ENCODE measurements at places on chromosomes 7 and 10.
A peak's percentile ranks its signal among the peaks of the same experiment; 100 is the strongest.

- H3K4me3 ChIP-seq: no peak overlapping the region
- no peaks in the 10 kb centered on the region for H3K36me3 ChIP-seq
- DNase-seq: no peak
- H3K27me3 ChIP-seq: no peaks in the 10 kb centered on the region
- no peaks in the 10 kb centered on the region for H3K4me1 ChIP-seq
Measured at GRCh38 chr7:114182837-114183236, 231.8 kb upstream of the FOXP2 start.

- H3K27me3 ChIP-seq: peaks cover 3% of the 10 kb centered on the region
- DNase-seq: no peak
- H3K36me3 ChIP-seq: no peaks in the 10 kb centered on the region
- no peaks in the 10 kb centered on the region for H3K4me1 ChIP-seq
Measured at GRCh38 chr10:72935361-72935760, 19.2 kb downstream of the PLA2G12B start.

DNA sequence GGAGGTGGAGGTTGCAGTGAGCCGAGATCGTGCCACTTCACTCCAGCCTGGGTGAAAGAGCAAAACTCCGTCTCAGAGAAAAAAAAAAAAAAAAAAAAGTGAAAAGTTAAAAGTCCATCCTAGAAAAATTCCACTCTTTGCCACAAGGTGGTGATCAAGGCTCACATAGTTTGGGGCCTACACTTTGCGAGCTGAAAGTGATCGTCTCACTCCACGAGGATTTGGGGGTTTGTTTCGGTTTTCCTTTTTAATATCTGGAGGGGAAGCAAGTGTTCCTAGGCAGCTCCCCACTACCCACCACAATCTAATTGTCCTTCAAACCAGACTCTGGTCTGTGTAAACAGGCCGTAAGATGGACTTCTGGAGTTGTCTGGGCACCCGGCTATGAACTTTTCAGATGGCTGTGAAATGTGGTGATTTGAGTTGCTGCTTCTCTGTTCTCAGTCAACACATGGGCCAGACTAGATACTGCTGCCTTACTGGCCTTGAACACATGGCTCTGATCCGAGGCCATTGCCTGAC lies 27.1 kb downstream of the PRLHR start:
- peaks cover 3% of the 10 kb centered on the region for H3K27me3 ChIP-seq
- H3K36me3 ChIP-seq: no peaks in the 10 kb centered on the region
- H3K4me1 ChIP-seq: peaks cover 3% of the 10 kb centered on the region
- peak; percentile 39 for DNase-seq

- DNase-seq: no peak
- H3K27me3 ChIP-seq: no peaks in the 10 kb centered on the region
- no peak overlapping the region for H3K4me3 ChIP-seq
- H3K27ac ChIP-seq: no peak overlapping the region
Measured at GRCh38 chr10:78291722-78292121, 258.1 kb downstream of the RPS24 start.

- peaks cover 25% of the 10 kb centered on the region for H3K4me1 ChIP-seq
- no peak overlapping the region for H3K4me3 ChIP-seq
- no peaks in the 10 kb centered on the region for H3K27me3 ChIP-seq
- H3K27ac ChIP-seq: no peak overlapping the region
Measured at GRCh38 chr10:63247771-63248170, 114.6 kb downstream of the NRBF2 start.

DNA sequence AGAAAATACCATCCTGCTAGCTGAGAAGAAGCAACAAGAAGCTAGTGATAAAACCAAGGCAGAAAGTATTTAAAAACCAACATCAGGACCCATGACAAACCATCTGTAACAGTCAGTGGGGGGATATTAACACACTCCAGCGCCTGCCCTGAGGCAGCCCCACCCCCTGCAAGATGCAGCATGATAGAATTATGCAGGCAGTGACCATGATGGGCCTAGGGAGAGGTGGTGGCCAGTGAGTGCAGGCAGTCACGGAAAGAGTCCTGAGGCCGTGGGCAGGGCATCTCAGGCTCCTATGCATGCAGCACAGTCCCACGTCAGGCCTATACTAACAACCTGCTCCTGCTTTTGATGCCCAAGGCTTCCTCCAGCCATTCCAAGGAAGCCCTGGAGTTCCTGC lies 686.9 kb downstream of the GRID1 start:
- no peaks in the 10 kb centered on the region for H3K4me1 ChIP-seq
- no peak overlapping the region for H3K27ac ChIP-seq
- no peaks in the 10 kb centered on the region for H3K36me3 ChIP-seq
- no peak overlapping the region for H3K4me3 ChIP-seq

DNA sequence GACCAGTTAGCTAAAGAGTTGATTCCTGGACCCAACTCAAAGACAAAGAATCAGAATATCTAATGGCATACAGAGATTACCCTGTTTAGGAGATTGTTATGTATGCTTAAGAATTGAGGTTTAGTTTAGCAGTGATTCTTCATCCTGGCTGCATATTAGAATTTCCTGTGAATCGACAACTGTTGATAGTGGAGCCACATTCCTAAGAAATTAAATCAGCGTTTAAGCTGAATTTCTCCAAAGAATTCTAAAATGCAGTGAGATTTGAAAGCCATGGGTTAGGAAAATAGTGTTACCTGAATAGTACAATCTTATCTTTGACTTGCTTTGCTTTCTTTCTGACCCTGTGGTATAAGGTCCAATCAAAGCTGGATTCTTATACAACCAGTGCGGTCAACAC lies 16.4 kb upstream of the FERD3L start:
- no peak overlapping the region for H3K4me3 ChIP-seq
- no peaks in the 10 kb centered on the region for H3K27me3 ChIP-seq
- H3K4me1 ChIP-seq: no peaks in the 10 kb centered on the region
- no peak for DNase-seq

DNA sequence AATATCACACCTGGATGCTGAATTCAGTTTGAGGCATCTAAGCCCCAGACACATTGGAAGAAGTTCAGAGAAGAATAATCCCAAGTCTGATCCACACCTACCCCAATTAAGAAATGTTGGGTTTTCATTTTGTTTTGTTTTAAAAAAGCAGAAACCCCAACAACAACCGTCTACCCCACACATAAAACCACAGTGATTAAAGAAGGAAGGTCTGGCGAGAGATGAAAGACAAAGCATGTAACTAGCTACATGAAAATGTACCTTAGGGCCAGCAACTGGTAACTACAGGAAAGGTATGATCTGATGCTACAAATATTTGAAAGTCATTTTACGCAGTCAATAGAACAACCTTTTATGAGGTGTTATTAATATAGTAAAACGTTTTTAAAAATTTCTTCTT lies 1112.3 kb downstream of the GATA3 start:
- no peak for DNase-seq
- peaks cover 4% of the 10 kb centered on the region for H3K27me3 ChIP-seq
- H3K27ac ChIP-seq: no peak overlapping the region
- H3K4me1 ChIP-seq: peaks cover 23% of the 10 kb centered on the region
- no peak overlapping the region for H3K4me3 ChIP-seq

Measured in activated naive CD8-positive, alpha-beta T cell treated with anti-CD3 and anti-CD28 coated beads for 36 hours (primary cell).